Lower lobe of right lung (tissue), 2 donors: ENCODE measurements at places on chromosomes 7 and 10.

GRCh38 chr7:4182605-4183300 is 499.3 kb upstream of the FOXK1 start:
- DNase-seq = no peak

GRCh38 chr7:149475121-149476045 is 14.5 kb upstream of the ZNF777 start:
- DNase-seq = no peak

GRCh38 chr7:45140827-45141226 is 16.8 kb upstream of the RAMP3 start:
- no peak for DNase-seq

- DNase-seq = no peak
Measured at GRCh38 chr10:31036209-31036608, 4.5 kb upstream of the ZNF438 start.

- no peak for DNase-seq
Measured at GRCh38 chr10:110915035-110915434, 3.9 kb downstream of the BBIP1 start.

- no peak for DNase-seq
Measured at GRCh38 chr10:26445411-26446031, 7.4 kb downstream of the APBB1IP start.

- no peak for DNase-seq
Measured at GRCh38 chr7:110454713-110455112, 636.2 kb upstream of the LRRN3 start.

DNA sequence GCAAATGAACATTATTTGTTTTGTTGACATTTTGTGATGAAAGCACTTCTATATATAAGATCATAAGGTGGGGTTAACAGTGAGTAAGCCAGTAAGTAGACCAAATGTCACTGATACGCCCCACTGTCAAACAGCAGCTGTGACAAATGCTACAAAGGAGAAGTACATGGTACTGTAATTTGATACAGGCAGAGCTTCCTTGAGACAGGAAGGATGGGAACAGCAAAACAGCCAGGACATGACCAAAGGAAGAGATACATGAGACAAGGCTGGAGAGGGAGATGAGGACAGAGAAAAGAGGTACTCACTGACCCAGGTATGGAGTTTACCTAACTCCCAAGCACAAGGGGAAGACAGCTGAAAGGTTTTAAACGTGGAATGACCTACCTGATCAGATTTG is 127.0 kb downstream of the SRPK2 start:
- no peak for DNase-seq
